ENCODE measurements at places on chromosomes 1 and 21.
A peak's percentile ranks its signal among the peaks of the same experiment; 100 is the strongest.

- DNase-seq = no peak
Measured at GRCh38 chr21:28018741-28019669, 973.7 kb downstream of the LTN1 start.

- no peak for DNase-seq
Measured at GRCh38 chr1:160813215-160813614, 17.2 kb downstream of the LY9 start.

DNA sequence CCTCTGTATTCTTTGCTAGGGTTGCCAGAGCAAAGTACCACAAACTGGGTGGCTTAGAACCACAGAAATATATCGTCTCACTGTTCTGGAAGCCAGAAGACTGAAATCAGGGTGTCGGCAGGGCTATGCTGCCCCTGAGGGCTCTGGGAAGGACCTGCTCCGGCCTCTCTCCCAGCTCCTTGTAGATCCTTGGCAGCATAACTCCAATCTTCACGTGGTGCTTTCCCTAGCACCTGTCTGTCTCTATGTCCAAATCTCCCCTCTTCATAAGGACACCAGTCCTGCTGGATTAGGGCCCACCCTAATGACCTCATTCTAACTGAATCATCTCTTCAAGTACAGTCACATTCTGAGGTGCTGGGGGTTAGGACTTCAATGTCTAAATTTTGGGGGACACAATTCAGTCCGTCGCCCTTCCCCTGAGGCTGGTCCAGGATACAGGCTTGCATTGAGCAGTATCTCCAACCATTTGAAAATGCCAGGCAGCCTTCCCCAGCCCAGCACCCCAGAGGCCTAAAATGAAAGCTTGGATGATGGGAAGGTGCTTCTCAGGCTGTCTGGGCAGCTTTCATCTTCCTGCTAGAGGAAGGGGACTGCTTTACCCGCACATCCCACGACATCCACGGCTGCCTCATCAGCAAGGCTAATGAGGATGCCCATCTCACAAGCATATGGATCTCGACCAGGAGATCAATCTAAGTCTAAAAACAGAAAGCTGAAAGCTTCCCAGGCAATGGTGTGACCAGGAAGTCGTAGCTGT is 24.7 kb downstream of the TRIM67 start:
- DNase-seq = no peak

GRCh38 chr1:17913326-17914115 is 158.4 kb downstream of the ACTL8 start:
- no peak for DNase-seq

DNA sequence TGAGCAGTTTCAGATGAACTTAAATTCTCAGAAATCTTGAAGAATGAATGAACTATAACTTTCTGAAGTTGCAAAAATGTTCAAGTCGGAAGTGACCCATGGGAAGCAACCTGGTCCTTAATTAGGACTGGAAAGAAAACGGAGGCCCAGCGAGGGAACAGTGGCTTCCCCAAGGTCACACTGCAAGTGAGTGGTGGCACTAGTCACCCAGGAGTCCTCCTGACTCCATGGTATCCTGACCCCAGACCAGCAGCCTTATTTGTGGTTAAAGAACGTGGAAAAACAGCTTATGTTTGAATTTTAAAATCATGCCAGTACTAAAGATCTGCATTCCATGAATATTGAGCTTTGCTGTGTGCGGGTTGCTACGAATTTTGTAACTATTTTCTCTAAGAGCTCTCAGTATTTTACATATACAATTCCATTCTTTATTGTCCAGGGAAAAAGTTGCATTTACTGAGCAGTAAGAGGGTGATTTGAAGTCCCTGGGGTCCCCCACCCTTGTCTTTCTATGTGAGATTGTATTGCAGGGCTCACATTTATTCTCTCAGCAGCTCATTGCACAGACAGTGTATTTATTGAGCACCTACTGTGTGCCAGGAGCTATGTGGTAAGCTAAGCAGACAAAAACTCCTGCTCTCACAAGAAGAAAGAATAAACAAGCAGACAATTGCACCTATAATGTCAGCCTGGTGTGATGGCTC is 61.6 kb upstream of the ATP5PO start:
- no peak for DNase-seq

DNA sequence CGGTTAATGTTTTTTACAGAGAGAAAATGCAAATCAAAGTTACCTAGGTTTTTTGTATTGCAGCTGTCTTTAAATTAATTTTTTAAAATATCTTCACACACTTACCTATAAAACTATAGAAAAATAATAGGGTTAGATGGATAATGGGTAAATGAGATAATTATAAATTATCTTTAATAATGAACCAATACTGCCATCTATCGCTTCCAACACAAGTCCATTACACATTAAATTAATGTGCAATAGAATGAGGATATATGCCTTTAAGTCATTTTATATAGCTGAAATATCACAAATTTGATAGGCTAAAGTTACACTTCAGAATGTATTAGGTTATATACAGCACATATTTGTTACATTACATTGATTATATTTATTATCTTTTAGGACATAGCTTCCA is 2212.8 kb downstream of the MRPL39 start:
- DNase-seq = no peak

DNA sequence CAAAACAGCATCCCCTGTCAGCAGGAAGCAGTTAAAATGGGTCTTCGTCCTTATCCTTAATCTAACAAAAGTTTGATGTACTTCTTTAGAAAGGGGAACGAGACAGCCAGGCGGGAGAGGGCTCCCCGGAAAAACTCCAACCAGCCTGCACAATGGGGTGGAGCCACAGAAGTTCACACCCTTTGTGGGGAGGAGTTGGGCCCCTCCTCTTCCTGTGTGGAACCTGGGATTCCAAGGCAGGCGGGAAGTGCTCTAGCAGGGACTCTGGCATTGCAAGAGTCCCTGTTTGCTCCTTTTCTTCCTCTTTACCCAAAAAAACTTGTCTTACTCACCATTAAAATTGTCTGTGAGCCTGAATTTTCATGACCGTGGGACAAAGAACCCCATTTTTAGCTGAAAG is 47.7 kb downstream of the FCRL5 start:
- no peak for DNase-seq

- DNase-seq = no peak
Measured at GRCh38 chr1:61240878-61241277, 158.5 kb downstream of the NFIA start.

DNA sequence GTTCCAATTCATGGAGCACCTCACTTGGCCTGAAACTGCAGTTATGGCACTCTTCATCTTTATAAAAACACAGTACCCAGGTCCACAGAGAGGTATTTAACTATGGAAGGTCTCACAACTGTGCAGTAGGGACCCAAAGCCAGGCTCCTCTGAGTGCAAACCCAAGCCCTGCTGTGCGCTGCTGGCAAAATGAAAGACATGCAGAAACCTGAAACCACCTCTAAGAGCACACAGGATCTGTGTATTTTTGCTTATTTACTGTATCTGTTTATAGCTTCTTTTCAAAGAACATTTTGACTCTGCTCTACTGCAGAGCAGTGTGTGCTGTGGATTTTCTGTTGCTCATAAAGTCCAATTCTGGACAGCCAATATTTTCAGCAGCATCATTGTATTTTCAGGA is 166.6 kb downstream of the DSCAM start:
- no peak for DNase-seq

DNA sequence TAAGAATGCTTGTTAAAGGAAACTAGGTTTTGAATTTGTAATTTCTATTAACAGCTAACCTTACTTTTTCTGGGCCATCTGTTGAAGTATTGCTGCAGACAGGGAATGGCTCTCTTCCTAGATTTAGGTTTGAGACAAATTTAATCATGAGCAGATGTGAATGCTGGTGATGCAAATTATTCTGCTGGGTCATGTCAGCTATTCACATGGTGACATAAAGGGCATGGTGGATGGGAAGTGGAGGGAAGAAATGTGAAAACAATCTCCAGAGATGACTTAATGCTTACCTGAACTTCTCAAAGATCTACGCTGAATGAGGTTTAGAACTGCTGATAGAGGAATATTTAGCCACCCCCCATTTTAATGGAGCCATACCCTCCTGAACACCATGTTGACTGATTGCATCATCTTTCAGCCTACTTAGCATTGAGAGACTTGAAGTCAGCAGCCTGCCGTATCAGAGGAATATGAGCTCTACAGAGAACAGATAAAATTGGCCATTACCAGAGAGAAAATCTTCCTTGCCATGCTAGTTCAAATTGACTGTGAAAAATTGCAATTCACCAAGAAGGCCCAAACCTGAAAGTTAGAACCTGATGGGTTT is 138.8 kb downstream of the HHAT start:
- no peak for DNase-seq

- DNase-seq = no peak
Measured at GRCh38 chr1:8854240-8854639, 24.2 kb downstream of the ENO1 start.

GRCh38 chr1:113947388-113948107 is 18.4 kb downstream of the HIPK1 start:
- DNase-seq = no peak

GRCh38 chr1:19065526-19066247 is 109.2 kb upstream of the IFFO2 start:
- no peak for DNase-seq

- peak; percentile 56 for DNase-seq
Measured at GRCh38 chr1:226064816-226065248, 2.3 kb downstream of the H3-3A start.

- DNase-seq = no peak
Measured at GRCh38 chr1:48040154-48040553, 43.0 kb upstream of the TRABD2B start.

DNA sequence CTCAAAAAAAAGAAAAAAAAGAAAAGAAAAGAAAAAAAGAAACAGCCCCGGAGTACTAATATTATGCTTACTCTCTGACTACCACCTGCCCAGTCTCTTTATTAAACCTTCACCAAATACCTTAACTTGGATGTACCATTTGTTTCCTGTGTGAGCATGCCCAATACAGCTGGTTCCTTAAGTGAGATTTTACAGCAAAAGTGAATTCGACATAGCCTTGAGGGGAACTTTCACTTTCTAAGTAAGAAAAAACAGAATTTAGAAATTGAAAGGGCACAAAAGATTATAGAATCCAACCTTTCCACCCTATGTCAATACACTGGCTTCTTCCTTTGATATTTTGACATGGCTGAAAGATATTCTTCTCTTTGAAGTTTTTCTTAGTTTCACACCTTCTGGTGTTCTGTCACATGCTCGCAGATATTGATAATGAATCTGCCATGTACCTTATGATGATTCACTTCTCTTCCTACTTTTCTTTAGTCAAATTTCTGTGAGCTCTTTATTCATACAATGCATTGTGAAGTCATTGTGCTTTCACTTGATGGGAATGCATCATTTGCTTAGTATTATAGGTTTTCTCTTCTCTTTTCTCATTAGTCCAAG is 5.2 kb upstream of the GIPC2 start:
- no peak for DNase-seq

GRCh38 chr1:164842870-164843269 is 283.9 kb downstream of the PBX1 start:
- DNase-seq = no peak

- no peak for DNase-seq
Measured at GRCh38 chr1:110787328-110788071, 85.4 kb upstream of the CD53 start.

GRCh38 chr21:38221594-38221993 is 35.2 kb upstream of the KCNJ15 start:
- no peak for DNase-seq

GRCh38 chr1:202954057-202954745 is 3.9 kb downstream of the ADIPOR1 start:
- DNase-seq = no peak

- DNase-seq = no peak
Measured at GRCh38 chr1:27809883-27810282, 20.7 kb upstream of the PPP1R8 start.

- DNase-seq = peak; percentile 73
Measured at GRCh38 chr1:16122916-16123315, 33.0 kb downstream of the EPHA2 start.

- DNase-seq = no peak
Measured at GRCh38 chr1:100706856-100707255, 12.7 kb upstream of the VCAM1 start.

DNA sequence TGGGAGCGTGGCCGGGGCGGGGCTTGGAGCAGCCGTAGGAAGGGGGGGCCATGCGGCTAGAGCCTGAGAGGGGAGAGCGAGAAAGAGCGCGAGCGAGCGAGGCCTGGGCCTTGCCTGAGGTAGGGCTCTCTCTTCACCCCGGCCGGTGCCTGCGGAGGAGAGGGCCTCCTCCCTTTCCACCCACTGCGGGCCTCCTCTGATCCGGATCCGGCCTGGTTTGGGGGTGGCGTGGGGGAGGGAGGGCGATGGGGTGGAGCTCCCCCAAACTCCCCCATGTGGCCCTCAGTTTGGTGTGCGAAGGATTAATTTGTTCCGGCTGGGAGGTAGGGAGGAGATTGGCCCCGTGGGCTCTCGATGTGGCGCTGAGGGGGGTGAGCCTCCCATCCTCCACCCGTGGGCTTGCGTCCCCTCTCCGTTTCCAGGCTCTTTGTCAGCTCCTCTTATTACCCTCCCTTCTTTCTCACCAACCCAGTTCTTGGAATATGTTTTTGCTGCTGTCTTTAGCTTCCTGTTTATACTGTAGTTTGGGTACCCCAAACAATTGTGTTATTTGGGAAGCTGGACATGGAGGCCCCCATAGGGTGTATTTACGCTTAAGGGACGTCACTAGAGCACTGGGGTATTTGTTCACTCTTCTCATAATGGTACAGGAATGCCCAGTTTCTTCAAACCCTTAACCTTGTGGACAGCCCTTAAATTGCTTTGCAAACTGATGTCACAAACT is 685 bp downstream of the UBAP2L start:
- no peak for DNase-seq

GRCh38 chr1:53686091-53686964 is 52.6 kb downstream of the GLIS1 start:
- no peak for DNase-seq

- no peak for DNase-seq
Measured at GRCh38 chr21:45867041-45867666, 114.4 kb upstream of the COL6A1 start.

DNA sequence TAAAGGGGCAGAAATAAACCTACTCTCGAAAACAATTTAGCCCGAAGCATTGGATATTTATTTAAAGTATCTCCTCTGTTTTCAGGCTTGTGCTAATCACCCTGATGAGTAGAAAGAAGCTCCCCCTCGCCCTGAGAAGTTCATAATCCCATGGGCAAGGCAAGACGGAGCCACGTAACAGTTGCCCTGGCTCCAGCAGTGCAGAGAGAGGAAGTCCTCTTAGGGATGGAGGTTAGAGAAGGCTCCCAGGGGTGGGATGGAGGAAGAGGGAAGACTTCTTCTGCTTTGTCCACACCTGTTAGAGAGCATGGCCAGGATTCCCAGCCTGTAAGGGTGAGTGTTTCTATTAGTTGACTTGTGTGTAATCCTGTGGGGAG is 3.4 kb upstream of the GPR25 start:
- DNase-seq = no peak

- DNase-seq = no peak
Measured at GRCh38 chr1:65176056-65176450, 28.1 kb downstream of the AK4 start.

- no peak for DNase-seq
Measured at GRCh38 chr1:9539829-9540550, 725 bp downstream of the SLC25A33 start.
